HepG2 (cell line): ENCODE measurements at places on chromosomes 4 and X. TPM values are rescaled to one million over a fixed set of nuclear protein-coding genes. Genes with fewer than 3 reads are reported as not detected.

GRCh38 chr4:61866378-61867030 is 666.4 kb downstream of the ADGRL3 start:
- DNase-seq, result no peak
- no peak overlapping the region for H3K27ac ChIP-seq

GRCh38 chr4:117664706-117665444 is 369.4 kb upstream of the NDST3 start:
- H3K36me3 ChIP-seq, result no peaks in the 10 kb centered on the region
- no peaks in the 10 kb centered on the region for H3K4me1 ChIP-seq
- no peaks in the 10 kb centered on the region for H3K27me3 ChIP-seq
- H3K27ac ChIP-seq, result no peak overlapping the region
- DNase-seq, result no peak

DNA sequence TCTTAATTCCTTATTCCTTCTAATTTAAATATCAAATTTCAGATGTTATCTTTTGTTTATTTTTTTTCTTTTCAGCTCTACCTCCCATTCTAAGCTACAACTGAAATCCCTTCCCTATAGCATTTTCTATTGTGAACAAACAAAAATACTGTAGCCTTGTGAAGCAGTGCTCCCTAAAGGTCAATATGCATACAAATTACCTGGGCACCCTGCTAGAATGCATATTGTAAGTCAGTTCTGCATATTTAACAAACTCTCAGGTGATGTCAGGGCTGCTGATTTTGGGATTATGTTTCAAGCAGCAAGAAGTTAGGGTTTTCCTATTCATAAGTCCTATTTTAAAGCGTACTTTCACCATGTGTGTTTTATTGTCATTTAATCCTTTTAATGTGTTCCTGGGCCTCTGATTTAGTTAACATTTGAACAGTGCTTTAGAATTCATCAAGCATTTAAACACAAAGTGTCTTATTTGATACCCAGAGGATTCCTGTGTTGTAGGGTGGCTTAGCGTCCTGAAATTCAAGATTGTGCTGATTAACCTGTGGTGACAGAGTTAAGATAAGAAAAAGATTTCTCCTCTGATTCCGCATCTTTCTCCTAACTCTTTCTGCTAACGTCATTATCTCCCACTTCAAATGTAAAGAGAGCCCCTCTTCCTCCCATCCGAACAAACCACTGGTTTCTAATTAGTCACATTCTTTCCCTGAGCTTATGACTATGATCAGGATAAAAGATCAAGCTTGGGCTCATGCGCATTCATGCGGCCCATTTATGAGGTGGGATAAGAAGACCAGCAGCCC is 221.3 kb downstream of the ANK2 start:
- H3K36me3 ChIP-seq, result no peaks in the 10 kb centered on the region
- no peak overlapping the region for H3K4me3 ChIP-seq
- no peak for DNase-seq
- no peaks in the 10 kb centered on the region for H3K4me1 ChIP-seq
- H3K27me3 ChIP-seq, result no peaks in the 10 kb centered on the region

- no peak overlapping the region for H3K4me3 ChIP-seq
- no peak overlapping the region for H3K27ac ChIP-seq
- H3K27me3 ChIP-seq, result no peaks in the 10 kb centered on the region
- DNase-seq, result no peak
Measured at GRCh38 chr4:144592264-144592663, 53.7 kb upstream of the HHIP start.

DNA sequence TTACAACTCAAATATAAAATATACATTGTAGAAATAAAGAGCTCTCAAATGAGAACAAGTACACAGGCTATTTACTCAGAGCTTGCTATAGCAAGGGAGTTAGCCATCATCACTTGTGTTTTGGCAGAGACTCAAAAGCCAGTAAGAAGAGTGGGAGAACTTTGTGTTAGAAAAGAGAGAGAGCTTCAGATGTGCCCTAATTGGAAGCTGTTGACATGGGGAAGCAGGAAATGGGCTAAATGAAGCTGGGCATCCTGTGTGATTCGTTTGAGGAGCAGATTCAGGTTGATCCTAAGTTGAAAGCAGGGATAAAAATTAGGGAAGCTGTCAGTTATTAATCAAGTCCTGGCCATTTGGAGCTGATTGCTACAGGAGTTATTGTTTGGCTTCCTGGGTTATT is 207.4 kb upstream of the MAOA start:
- H3K4me3 ChIP-seq, result no peak overlapping the region
- H3K27me3 ChIP-seq, result no peaks in the 10 kb centered on the region
- no peaks in the 10 kb centered on the region for H3K36me3 ChIP-seq
- H3K27ac ChIP-seq, result no peak overlapping the region
- H3K4me1 ChIP-seq, result no peaks in the 10 kb centered on the region

DNA sequence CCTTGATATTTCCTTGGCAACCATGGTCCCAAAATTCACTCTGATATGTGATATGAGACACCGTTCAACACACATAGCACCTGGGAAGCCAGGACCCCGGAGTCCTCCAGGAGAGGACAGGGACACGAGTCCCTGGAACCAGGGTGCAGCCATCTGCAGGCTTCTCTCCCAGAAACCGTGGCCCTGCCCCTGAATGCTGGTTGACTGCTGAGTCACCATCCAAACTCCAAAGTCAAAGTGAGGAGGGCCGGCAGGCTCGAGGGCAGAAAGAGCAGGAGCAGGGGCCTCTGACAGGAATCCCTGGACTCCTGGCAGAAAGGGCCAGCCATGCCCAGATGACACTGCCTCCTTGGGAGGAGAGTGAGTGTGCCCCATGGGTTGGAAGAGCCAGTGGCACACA is 6.9 kb upstream of the PNMA6A start:
- no peak overlapping the region for H3K4me3 ChIP-seq
- H3K27me3 ChIP-seq, result no peaks in the 10 kb centered on the region
- H3K4me1 ChIP-seq, result peaks cover 42% of the 10 kb centered on the region
- H3K36me3 ChIP-seq, result no peaks in the 10 kb centered on the region
- peak; percentile 44 for DNase-seq
- H3K27ac ChIP-seq, result peak overlapping the region; percentile 50

DNA sequence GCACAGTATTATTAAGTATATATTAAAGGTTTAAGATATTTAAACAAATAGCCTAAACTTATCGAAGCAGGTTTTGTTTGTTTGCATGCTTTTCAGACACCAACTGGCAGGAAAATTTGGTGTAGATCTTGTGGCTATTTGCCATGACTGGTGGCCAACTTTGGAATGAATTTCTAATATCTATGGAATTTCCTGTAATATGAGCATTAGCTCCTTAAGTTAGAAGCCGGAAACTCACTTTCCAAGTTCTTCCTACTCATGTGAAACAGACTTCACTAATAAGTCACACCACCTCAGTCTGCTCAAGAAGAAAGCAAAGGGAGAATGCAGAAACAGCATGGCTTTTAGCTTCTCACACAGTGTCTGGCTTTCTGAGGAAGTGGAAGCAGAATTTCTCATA is 563.9 kb downstream of the GRXCR1 start:
- no peak overlapping the region for H3K4me3 ChIP-seq
- H3K36me3 ChIP-seq, result no peaks in the 10 kb centered on the region
- H3K4me1 ChIP-seq, result no peaks in the 10 kb centered on the region
- H3K27ac ChIP-seq, result no peak overlapping the region

GRCh38 chr4:13766761-13767540 is 139.4 kb upstream of the BOD1L1 start:
- no peak overlapping the region for H3K27ac ChIP-seq
- H3K36me3 ChIP-seq, result no peaks in the 10 kb centered on the region
- no peak for DNase-seq
- no peak overlapping the region for H3K4me3 ChIP-seq
- H3K4me1 ChIP-seq, result no peaks in the 10 kb centered on the region

- H3K4me1 ChIP-seq, result peaks cover 31% of the 10 kb centered on the region
- peak within 1 kb of the TSS; percentile 71 for H3K4me3 ChIP-seq
- DNase-seq, result no peak
- H3K27ac ChIP-seq, result peak within 1 kb of the TSS; percentile 83
- H3K36me3 ChIP-seq, result 0 out of 3 replicates have a peak, but pooled peaks cover 6% of the 10 kb centered on the region
Measured at GRCh38 chr4:2261853-2262144, at the start of gene MXD4. TSS of gene MXD4 (minus strand) at chr4:2262109. CDS start at chr4:2261980, 129 bp downstream.

DNA sequence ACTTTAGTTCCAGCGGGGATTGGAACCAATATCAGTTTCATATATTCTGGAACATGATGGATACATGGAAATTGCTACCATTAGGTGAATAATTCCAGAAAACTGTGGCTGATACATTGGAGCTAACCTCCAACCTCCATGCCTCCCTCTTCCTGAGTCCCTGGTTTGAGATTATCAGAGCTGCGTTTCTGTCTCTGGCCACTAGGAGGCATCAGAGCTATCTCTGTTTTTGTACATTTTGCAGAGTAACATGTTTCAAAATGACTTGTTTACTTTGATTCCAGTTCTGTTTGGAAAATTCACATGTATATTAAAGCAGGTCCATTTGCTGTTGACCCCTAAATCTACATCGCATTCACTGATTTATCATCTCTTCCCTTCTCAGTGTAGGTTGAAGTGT is 2.4 kb upstream of the RAB40AL start:
- H3K4me1 ChIP-seq, result no peaks in the 10 kb centered on the region
- H3K27ac ChIP-seq, result no peak overlapping the region
- no peaks in the 10 kb centered on the region for H3K36me3 ChIP-seq
- H3K27me3 ChIP-seq, result no peaks in the 10 kb centered on the region
- DNase-seq, result peak; percentile 3

DNA sequence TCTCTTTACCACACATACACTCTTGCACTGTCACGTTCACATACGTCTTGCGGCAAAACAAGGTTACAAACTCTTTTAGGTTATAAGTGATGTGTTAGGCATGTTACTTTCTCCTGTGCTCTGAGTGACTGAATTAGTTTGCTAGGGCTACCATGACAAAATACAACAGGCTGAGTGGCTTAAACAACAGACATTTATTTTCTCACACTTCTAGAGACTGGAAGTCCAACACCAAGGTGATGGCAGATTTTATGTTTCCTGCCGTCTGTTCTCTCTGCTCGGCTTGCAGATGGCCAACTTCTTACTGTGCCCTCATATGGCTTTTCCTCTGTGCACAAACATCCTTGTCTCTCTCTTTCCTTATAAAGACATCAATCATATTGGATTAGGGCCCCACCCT is 1224.3 kb upstream of the TENM3 start:
- H3K36me3 ChIP-seq, result no peaks in the 10 kb centered on the region
- DNase-seq, result no peak
- no peak overlapping the region for H3K27ac ChIP-seq
- H3K27me3 ChIP-seq, result no peaks in the 10 kb centered on the region
- no peaks in the 10 kb centered on the region for H3K4me1 ChIP-seq

DNA sequence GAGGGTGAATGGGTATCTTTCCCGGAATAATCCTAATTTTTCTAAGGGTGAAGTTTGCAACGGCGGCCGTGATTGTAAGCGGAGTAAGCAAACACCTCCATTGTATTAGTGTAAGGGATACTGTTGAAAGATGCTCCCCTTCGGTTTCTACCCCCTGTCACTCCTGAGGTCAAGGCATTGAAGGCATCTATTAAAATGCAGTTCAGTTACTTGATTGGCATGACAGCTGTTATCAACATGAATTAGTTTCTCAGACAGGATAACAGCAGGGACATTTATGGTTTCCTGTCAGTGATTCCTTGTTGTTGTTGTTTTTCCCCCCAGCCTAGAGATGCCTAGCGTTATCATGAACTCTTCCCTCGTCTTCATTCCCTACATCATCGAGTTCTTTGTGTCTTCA is 552 bp downstream of the SLC25A14 start:
- H3K4me3 ChIP-seq, result peak overlapping the region; percentile 78
- no peak for DNase-seq
- H3K27me3 ChIP-seq, result no peaks in the 10 kb centered on the region
- peak overlapping the region; percentile 70 for H3K27ac ChIP-seq
- H3K36me3 ChIP-seq, result no peaks in the 10 kb centered on the region

- H3K27ac ChIP-seq, result no peak overlapping the region
- no peaks in the 10 kb centered on the region for H3K27me3 ChIP-seq
- DNase-seq, result no peak
- H3K36me3 ChIP-seq, result no peaks in the 10 kb centered on the region
- no peak overlapping the region for H3K4me3 ChIP-seq
Measured at GRCh38 chr4:54256491-54257486, 27.7 kb downstream of the PDGFRA start.

GRCh38 chrX:94178145-94178788 is 504.3 kb downstream of the FAM133A start:
- H3K27ac ChIP-seq, result no peak overlapping the region
- H3K4me3 ChIP-seq, result no peak overlapping the region
- no peaks in the 10 kb centered on the region for H3K27me3 ChIP-seq
- no peaks in the 10 kb centered on the region for H3K36me3 ChIP-seq

- peak; percentile 60 for DNase-seq
- H3K27ac ChIP-seq, result no peak overlapping the region
- H3K36me3 ChIP-seq, result no peaks in the 10 kb centered on the region
- peaks cover 42% of the 10 kb centered on the region for H3K4me1 ChIP-seq
- H3K27me3 ChIP-seq, result peaks cover 3% of the 10 kb centered on the region; the same call in 1 of the 2 replicates
Measured at GRCh38 chr4:6264225-6264540, 5.5 kb upstream of the WFS1 start.

DNA sequence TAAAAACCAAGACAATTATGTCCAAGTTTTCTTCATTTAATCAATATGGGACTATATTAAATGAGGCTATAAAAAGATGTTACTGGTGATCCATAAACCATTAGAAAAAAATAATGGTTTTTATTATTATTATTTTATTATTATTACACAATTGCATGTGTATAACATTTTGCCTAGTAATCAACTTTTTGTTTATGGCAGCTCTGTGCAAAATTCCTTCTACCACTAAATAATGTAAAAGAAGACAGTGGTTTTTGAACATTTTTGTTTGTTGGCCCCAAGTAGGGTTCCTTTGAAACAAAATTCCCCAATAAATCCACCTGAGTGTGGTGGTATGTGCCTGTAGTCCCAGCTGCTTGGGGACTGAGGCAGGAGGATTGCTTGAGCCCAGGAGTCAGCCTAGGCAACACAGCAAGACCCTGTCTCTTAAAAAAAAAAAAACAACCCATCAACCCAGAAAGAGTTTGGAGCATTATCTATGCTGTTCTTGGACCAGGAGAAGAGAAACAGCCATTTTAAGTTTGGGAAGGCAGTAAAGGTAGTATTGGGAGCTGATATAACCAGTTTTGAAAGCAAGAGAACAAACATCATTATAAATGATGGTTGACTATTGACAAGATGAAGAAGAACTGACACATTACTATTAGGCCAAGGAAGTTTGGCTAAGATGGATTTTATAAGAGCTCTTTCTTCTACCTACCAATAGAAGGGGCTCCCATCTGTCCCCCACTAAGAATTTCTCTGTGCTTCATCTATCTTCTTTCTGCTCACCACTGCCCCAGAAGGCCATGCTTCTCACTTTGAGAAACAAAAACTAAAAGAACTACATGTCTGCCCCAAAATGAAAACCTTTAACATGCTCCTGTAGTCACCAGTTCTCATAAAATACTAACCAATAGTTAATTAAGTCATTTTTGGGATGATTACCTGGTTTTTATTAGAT is 2.2 kb downstream of the TMEM156 start:
- H3K4me3 ChIP-seq, result no peak overlapping the region
- no peaks in the 10 kb centered on the region for H3K36me3 ChIP-seq
- no peaks in the 10 kb centered on the region for H3K27me3 ChIP-seq
- H3K27ac ChIP-seq, result no peak overlapping the region
- DNase-seq, result no peak
- peaks cover 16% of the 10 kb centered on the region for H3K4me1 ChIP-seq

- no peaks in the 10 kb centered on the region for H3K27me3 ChIP-seq
- peaks cover 4% of the 10 kb centered on the region for H3K36me3 ChIP-seq
- H3K4me1 ChIP-seq, result no peaks in the 10 kb centered on the region
- H3K27ac ChIP-seq, result no peak overlapping the region
- no peak for DNase-seq
Measured at GRCh38 chrX:47648376-47648775, 2.0 kb downstream of the ELK1 start.

GRCh38 chr4:101458914-101459313 is 111.6 kb upstream of the PPP3CA start:
- H3K27me3 ChIP-seq, result no peaks in the 10 kb centered on the region
- DNase-seq, result no peak
- H3K36me3 ChIP-seq, result no peaks in the 10 kb centered on the region
- H3K27ac ChIP-seq, result no peak overlapping the region
- no peaks in the 10 kb centered on the region for H3K4me1 ChIP-seq

TAF7L gene
- total RNA-seq, result not detected in 2 replicates

TADA2B gene
- total RNA-seq, result 8.6 and 8.9 TPM in 2 replicates

SLC49A3 gene
- 0.07 TPM in 1 of 2 replicates, not detected in the other for total RNA-seq

FGF13 gene
- 0.33 and 0.84 TPM in 2 replicates for total RNA-seq

FAM50A gene
- 19.5 and 30.7 TPM in 2 replicates for total RNA-seq
